ENCODE measurements at places on chromosomes 16 and 17.

DNA sequence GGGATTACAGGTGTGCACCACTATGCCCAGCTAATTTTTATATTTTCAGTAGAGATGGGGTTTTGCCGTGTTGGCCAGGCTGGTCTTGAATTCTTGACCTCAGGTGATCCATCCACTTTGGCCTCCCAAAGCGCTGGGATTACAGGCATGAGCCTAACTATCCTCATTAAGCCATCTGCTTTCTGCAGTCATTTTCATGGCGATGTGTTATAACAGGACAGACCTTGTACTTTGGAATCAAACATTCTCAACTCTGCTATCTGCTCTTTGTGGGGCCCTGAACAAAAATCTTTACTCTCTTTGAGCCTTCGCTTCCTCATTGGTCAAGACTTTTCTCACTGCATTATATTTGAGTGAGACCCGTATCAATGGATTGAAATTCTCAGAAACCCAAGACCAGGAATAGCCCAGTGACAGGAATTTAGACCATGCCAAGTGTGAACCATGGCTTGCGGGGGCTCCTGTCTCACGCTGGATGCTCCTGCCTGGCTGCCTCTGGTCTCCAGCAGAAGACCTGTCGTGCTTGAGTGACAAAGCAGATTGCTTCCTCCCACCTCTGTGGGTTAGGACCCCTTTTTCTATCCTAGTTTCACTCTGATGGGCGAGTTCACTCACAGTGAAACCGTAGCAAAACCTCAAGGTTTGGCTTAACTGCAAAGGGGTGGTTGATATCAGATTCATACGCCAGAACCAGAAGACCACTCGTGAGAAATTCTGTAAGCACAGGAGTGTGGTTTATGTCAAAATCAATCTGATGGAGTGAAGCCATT lies 519.1 kb downstream of the MAF start:
- DNase-seq: no peak

DNA sequence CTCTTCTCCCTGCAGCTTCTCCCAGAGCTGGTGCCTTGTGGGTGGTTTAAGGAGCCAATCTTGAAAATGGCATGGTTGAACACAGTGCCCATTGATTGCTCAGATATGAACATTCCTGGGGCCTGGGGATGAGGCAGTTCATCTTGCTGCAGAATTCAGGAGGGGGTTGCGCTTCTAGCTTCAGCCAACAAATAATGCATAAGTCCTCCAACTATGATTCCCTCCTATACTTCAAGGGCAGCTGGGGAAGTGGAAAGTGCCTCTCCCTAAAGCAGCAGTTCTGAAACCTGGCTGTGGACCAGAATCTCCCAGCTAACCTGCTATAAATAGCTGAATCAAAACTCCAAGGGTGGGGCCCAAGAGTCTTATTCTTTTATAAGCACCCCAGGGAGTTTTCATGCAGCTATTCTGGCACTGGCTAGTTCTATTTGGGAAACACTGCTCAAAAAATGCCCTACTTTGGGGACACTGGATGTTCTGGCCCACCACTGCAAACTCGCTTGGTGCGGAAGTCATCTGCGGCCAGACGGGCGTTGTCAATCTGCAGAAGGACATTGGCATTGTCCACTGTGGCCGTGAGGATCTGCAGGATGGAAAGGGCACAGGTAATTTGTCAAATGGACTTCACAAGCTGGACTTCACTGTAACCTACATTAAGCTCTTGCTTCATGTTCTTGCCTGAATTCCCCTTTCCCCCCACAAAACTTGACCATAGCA lies 130.3 kb downstream of the CCDC144A start:
- DNase-seq: no peak

- no peak for DNase-seq
Measured at GRCh38 chr16:55444754-55445485, 34.1 kb upstream of the MMP2 start.

- peak; percentile 75 for DNase-seq
Measured at GRCh38 chr17:48804936-48805411, 12.1 kb downstream of the TTLL6 start.

DNA sequence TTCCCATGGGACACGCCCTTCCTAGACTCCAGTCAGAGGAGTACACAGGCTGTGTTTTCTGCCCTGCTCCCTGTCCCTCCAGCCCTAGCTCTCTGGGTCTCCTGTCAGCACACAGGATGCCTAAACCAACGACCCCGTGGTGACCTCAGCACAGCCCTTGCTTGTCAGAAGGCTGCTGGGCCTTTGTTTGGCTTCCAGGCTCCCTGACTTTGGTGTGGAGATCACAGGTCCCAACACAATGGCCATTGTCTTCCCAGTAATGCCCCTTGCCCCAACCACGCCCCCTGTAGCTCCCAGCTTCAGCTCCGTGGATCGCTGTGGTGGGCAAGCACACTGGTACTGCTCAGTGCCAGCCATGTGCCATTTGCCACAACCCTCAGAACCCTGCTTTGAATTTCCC lies 15.0 kb downstream of the HNF1B start:
- no peak for DNase-seq

DNA sequence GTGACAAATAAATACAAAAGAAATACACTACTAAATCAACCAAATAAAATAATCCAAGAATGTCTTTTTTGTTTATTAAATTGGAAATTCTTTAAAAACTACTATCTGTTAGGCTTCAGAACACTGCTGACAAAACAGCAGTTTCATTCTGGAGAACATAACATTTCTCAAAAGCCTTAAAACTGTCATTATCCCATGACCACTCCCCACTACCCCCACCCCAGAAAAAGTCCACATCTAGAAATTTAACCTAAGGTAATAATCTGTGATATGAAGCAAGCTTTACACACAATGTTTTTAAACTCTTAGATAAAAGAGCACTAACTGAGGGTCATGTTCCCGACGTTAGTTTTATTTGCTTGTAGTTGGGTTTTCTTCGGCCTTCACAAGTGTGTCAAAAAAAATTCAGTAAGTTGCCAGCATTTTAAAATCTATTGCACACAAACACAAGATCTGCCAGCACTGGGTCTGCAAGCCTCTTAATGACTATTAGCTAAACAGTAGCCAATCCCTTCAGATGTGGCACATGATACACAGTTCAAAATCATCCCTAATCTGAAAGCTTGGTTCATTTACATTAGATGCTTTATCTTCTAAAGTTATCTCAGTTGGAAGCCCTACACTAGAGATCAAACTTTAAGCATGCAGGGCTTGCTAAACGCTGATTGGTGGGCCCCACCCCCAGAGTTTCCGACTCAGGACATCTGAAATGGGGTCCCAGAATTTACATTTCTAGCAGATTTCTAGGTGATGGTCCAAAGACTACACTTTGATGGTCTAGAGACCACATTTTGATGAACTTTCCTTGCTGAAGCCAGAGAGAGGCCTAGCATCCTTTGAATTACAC lies 75.2 kb downstream of the KANSL1 start:
- no peak for DNase-seq
